ENCODE measurements at places on chromosomes 5 and 9.
A peak's percentile ranks its signal among the peaks of the same experiment; 100 is the strongest.

DNA sequence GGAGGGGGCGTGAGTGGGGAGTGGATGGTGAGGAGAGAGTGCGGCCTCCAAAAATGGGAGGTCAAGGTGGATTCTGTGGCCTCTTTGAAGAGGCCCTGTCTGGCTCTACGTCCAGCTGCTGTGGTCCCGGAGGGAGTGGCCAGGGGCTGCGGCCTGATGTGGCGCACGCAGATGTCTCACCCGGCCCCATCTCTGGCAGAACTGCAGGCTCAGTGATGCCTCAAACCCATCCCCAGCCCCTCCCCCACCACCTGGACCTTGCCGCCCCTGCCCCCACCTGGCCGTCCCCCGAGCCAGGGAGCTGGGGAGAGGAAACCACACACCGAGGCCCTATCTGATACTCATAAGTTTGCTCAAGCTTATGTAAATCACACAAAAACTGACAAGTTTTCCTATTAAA, 267.6 kb downstream of the PBX3 start:
- no peak for DNase-seq

- DNase-seq, result no peak
These were observed 372.3 kb downstream of the CDH18 start for GRCh38 chr5:19615661-19616060.

- no peak for DNase-seq
These were observed 75.8 kb downstream of the SMIM23 start for GRCh38 chr5:171861381-171861780.

GRCh38 chr5:138843316-138844124, 31.6 kb downstream of the LRRTM2 start:
- no peak for DNase-seq

GRCh38 chr9:35286381-35286780, 124.6 kb downstream of the UNC13B start:
- DNase-seq, result no peak

- DNase-seq, result no peak
These were observed 128.1 kb downstream of the BARX1 start for GRCh38 chr9:93826905-93827544.

DNA sequence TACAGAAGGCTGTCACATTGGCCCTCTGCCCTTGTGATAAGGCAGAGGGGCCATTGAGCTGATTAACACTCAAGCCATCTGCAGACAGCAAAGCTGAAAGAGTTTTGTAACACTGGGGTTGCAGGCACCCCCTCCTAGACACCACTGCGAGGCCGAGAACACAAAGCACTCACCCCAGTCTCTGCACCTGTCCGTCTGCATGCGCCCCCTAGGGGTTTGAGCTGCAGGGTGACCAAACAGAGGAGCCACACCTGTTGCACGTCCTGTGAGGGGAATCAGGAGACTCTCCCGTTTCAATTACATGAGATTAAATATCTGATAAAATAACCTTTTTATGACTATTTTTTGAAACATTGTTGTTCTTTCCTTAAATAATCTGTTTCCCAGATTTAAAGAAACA, 1180.4 kb downstream of the CDH9 start:
- DNase-seq, result no peak

- DNase-seq, result no peak
These were observed 119.6 kb downstream of the PRDM9 start for GRCh38 chr5:23626961-23627360.

DNA sequence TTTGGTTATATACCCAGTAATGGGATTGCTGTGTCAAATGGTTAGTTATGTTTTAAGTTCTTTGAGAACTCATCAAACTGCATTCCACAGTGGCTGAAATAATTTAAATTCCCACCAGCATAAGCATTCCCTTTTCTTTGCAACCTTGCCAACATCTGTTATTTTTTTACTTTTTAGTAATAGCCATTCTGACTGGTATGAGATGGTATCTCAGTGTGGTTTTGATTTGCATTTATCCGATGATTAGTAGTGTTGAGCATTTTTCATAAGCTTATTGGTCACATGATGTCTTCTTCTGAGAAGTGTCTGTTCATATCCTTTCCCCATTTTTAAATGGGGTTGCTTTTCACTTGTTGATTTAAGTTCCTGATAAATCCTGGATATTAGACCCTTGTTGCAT, 435.7 kb upstream of the RIOK2 start:
- DNase-seq, result no peak

GRCh38 chr5:57327561-57328367, 153.9 kb downstream of the GPBP1 start:
- no peak for DNase-seq

DNA sequence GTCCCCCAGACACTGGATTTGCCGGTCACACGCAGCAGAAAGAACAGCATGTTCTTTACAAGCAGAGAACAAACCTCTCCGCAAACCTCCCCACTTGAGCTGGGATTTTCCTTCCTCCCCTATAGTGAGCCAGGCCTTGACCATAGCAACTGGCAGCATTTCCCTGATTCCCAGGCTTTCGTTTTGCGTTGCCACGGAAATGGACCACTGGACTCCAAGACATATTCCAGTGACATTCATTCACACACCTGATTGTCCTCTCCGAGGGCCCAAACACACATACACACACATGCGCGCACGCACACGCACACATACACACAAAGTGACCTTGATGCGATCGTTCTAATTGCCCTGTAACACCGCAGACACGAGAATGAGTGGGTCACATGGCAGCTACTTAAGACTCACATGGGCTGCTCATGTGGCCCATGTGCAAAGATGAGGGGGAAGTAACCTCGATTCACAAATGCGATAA, 80.9 kb upstream of the CPEB4 start:
- DNase-seq, result no peak

- DNase-seq, result no peak
These were observed 34.0 kb downstream of the OTULIN start for GRCh38 chr5:14698495-14698894.

GRCh38 chr5:4857761-4858160, 282.4 kb upstream of the ADAMTS16 start:
- no peak for DNase-seq

- no peak for DNase-seq
These were observed 59.2 kb downstream of the SLC1A3 start for GRCh38 chr5:36665628-36666027.

- no peak for DNase-seq
These were observed 59.9 kb upstream of the IL6ST start for GRCh38 chr5:56054666-56055065.

DNA sequence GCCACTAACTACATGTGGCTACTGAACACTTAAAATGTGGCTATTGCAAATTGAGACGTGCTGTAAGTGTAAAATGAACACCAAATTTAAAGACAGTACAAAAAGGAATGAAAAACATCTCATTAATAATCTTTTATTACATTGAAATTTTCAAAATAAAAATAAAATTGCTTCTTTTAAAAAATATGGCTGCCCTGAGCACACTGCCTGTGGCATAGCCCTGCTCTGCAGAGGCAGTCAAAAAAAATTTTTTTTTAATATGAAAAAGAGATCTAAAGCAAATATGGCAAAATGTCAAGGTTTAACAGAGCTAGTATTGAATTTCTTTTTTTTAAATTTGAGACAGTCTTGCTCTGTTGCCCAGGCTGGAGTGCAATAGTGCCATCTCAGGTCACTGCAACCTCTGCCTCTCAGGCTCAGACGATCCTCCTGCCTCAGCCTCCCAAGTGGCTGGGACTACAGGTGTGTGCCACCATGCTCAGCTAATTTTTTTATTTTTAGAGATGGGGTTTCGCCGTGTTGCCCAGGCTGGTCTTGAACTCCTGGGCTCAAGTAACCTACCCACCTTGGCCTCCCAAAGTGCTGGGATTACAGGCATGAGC, 25.6 kb downstream of the CARNMT1 start:
- no peak for DNase-seq

GRCh38 chr5:149747833-149748366, 17.8 kb downstream of the PPARGC1B start:
- no peak for DNase-seq

GRCh38 chr5:80109646-80110478, 74.7 kb downstream of the THBS4 start:
- DNase-seq, result no peak

- DNase-seq, result no peak
These were observed 29.6 kb downstream of the MAML1 start for GRCh38 chr5:179762079-179762780.

DNA sequence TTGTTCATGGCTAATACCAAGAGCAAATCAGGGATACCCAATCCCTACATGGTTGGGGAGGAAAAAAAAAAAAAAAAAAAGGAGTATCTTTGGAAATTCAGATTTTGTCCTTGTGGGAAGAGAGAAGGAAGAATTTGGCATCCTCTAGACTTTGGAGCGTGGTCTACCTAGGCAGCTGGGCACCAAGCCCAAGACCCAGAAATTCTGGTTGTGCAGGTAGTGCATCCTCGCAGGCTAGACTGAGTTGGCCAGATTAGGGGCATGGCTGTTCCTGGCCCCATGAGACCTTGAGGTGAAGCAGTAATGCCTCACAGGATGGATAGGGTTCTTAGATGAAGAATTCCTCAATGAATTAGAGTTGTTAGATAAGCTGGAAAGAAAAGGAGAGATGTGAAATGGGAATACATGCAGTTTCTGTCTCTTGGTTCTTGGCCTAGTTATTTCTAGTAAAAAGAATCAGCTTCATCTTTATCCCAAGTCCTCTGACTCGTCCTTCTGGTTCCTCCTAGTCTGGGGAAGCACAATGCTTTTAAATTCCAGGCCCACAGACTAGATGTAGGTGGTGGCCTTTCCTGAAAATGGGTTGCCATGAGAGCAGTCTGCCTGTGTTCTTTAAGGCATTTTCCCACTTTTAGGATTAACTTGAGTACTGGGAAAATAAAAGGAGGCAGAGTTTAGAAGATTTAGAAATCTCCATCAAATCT, 140.5 kb upstream of the RUSC2 start:
- no peak for DNase-seq

GRCh38 chr5:9533096-9533495, 12.8 kb downstream of the SEMA5A start:
- no peak for DNase-seq

DNA sequence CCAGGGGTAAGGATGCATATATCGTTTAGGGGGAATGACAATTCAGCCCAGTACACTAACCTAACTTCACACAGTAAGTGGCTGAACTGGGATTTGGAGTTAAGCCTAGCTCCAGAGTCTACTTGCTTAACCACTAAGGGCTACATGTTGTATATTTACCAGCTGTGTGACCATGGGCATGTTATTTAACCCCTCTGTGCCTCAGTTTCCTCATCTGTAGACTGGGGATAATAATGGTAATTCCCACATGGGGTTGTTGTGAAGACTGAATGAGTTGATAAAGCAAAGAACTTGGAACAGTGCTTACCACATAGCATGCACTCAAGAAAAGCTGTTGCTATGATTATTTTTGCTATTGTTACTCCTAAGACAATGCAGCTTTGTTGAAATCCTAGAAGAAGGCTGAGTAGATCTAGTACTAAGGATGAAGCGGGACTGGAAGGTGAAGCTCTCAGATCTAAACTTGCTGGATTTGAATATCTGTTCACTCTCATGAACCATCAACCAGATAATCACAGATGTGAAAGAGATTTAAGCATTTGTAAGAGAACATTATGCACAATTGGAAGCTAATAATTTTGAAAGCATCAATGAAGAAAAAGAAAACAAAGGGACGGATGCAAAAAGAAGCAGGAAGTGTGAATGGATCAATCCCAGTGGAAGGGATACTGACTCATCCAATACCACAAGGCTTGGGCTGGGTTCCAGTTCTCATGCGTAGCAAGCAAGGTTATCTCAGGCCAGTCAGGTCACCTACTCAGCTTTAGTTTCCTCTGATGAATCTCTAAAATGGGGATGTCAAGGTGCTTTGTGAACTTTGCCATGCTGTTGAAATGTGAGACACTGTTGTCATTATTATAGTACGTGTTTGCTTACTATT, 78.5 kb upstream of the TBC1D2 start:
- no peak for DNase-seq

GRCh38 chr5:96112123-96112670, 150.5 kb upstream of the ELL2 start:
- DNase-seq, result no peak

DNA sequence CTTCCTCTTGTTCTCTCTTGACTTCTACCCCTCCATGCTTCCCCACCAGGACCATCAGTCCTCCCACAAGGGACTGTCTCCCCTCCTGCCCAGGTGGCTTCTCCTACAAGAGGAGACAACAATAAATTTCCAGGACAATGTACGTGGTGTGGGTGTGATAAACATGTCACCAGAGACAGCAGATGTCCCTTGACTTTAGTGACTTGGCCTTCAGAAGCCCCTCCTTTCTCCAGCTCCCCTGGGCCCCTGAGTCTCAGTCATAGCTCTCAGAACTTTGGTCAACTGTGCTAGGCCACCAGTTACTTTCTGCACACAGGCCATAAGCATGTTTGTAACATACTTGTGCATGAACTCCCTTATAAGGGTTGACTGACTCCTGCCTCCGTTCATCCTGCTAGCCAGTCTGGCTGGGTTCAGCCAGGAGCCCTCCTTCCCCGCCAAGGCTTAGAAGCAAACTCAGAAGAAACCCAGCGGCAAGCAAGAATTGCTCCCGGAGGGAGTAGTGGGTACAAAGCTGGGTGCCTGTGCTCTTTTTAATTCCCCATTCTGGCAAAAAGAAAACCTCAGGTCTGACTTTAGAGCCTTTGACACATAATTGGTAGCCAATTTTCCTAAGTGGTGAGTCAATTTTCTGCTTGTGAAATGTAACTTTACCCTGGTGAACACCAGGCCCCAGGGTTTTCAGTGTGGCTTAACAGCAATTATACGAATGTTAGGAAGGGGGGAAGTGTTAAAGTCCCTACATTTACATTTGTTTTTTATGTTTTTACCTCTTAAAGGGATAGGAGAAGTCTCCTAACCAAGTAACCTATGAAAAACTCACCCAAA, 49.2 kb downstream of the EBF1 start:
- DNase-seq, result no peak

GRCh38 chr9:7570107-7570720, 229.4 kb downstream of the DMAC1 start:
- DNase-seq, result peak; percentile 67

- no peak for DNase-seq
These were observed 35.5 kb downstream of the KCTD16 start for GRCh38 chr5:144206141-144206540.

DNA sequence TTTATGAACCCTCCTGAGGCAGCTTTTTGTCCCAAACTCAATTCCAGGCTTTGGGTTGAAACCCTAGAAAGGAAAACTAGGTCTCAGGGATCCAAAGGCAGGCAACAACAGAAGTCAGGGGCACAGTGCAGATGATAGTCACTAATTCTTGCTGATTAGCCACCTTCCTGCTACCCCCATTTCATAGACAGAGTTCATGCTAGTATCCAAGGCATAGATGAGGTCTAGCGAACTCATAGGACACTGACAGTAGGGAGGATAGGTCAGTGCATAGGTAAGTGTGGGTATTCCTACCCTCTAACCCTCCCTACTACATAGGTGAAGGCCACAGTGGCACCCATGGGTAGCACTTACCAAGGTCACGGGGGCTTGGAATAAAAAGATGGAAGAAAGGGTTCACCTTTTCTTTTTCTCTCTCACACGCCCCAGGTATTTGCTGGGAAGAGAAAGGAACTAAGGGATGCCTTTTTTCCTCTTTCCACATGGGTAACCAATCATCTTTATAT, 86.2 kb downstream of the SLC25A46 start:
- no peak for DNase-seq

Measured in NCI-H774 (cell line).